ENCODE measurements at places on chromosomes 6 and 20.

- no peak for DNase-seq
Measured at GRCh38 chr20:62134735-62135231, 8.4 kb downstream of the PSMA7 start.

GRCh38 chr6:137728386-137729349 is 138.4 kb upstream of the TNFAIP3 start:
- no peak for DNase-seq

GRCh38 chr20:25287631-25288290 is 39.9 kb downstream of the PYGB start:
- DNase-seq = no peak

DNA sequence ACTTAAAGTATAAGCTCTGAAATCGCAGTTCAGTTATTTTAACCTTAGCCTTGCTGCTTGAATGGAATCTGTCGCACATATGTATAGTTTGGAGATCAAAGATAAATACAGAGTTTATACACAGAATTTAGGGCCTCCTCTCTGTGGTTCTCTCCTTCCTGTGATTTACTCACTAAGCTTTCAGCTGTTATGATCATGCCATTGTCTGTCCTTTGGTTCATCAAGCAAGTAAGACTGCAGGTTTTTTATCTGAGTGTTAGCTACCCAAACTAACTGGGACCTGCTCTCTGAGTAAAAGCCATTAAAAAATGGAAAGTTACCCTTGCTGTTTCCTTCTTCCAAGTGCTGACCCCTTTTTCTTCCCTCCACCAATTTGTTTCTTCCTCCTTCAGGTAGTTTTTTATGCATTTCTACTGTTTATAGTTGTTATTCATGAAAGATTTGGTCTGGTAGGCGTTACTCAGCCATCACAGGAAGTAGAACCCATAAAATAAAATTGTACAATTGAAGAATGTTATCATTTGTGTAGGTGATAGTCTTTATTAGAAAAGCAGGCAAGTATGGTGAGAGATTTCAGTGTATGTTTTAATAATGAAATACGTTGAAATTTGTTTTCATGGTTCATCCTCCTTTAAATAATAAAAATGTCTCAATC is 33.7 kb upstream of the SUMO4 start:
- no peak for DNase-seq
